ENCODE measurements at places on chromosomes 6 and 20. TPM values are rescaled to one million over a fixed set of nuclear protein-coding genes. Genes with fewer than 3 reads are reported as not detected.

- no peak for DNase-seq
These were observed 150.7 kb upstream of the BTBD3 start for GRCh38 chr20:11766961-11767360.

- DNase-seq = no peak
These were observed 22.8 kb upstream of the LRRC1 start for GRCh38 chr6:53771785-53772624.

- DNase-seq = no peak
These were observed 39.9 kb downstream of the TBC1D7 start for GRCh38 chr6:13288481-13288880.

DNA sequence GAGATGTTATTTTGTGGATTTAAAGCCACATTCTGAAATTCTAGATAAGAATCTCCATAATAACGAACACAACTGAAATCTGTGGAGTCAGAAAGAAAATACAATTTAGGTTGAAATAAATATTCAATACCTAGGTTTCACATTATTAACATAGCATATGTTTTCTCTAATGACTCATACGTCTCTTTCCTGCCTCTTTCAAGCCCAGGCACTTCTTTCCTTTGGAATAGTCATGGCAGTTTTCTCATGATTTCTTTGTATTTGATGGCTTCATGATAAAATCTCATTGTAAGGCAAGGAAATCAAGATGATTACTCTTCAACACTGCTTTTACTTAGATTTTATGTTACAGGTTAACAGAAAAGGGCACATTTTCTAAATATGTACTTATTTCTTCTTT, 803.7 kb downstream of the PHF3 start:
- no peak for DNase-seq

FOXQ1 gene
- polyA plus RNA-seq = not detected

DNA sequence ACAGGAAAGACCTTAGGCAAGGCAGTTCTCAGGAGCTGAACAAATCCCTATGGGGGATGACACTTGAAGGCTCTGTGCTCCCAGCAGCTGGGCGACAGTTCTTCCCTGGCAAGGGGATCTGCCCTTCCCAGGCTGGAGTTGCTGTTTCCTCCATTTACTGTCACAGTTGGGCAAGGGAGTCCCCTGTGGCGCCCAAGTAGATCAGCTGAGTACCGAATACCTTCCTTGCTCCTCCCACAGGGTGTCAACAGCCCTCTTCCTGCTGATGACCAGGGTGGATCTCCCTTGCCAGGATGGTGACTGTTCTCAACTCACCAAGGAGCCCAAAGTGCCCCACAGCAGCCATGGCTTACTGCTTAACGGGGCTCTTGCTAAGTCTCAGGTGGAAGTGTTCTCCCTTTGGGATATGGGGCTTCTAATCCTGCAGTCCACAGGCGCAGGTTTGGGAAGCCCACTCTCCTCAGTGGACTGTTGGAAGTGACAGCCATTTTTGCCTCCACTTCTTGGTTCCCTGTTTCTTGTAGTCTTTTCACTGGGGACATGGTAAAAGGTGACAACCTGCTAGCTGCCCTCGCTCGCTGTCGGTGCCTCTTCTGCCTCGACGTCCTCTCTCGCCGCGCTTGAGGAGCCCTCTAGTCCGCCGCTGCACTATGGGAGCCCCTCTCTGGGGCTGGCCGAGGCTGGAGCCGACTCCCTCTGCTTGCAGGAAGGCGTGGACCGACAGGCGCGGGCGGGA, 5.7 kb upstream of the PSMG4 start:
- DNase-seq = no peak

ANKRD6 gene
- 2.2 TPM for polyA plus RNA-seq

GRCh38 chr6:147869201-147869600, 360.7 kb downstream of the SAMD5 start:
- DNase-seq = no peak

GRCh38 chr20:39152126-39152525, 190.0 kb downstream of the DHX35 start:
- DNase-seq = no peak

- no peak for DNase-seq
These were observed 268.0 kb downstream of the HACE1 start for GRCh38 chr6:104591573-104592334.

- DNase-seq = no peak
These were observed 29.2 kb downstream of the JAG1 start for GRCh38 chr20:10644458-10645204.

Data from naive thymus-derived CD4-positive, alpha-beta T cell (primary cell).